Kidney epithelial cell (primary cell): ENCODE measurements at places on chromosomes 6 and 20. TPM values are rescaled to one million over a fixed set of nuclear protein-coding genes. Genes with fewer than 3 reads are reported as not detected.

GNAS-AS1 gene
- 0.07 and 1.3 TPM in 2 replicates for total RNA-seq

DNA sequence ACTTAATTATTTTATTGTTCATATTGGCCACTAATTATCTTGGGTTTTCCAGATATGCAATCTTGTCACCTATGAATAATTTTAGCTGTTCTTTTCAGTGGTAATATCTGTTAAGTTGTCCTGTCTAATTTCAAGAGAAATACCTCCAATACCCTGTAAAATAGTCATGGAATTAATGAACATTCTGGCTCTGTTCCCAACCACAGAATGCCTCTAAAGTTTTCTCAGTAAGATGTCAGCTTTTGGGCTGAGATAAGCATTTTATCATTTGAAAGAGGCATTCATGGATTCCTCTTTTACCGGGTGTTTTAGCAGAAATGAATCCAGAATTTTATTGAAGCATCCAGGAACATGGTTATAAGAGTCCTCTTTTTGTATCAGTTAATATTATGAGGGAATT, 109.3 kb downstream of the WDR27 start:
- no peak for DNase-seq

TAAR1 gene
- not detected in 2 replicates for total RNA-seq

- DNase-seq, result no peak
Measured at GRCh38 chr6:76451926-76452709, 379.7 kb upstream of the IMPG1 start.

CGA gene
- not detected in 2 replicates for total RNA-seq
